ENCODE measurements at places on chromosomes 5 and 9.

- no peak for DNase-seq
These were observed 3.2 kb downstream of the DAB2IP start for GRCh38 chr9:121654499-121655140.

- DNase-seq = no peak
These were observed 138.1 kb upstream of the PIK3R1 start for GRCh38 chr5:68077349-68077894.

GRCh38 chr5:180799194-180799593 is 3.4 kb downstream of the MGAT1 start:
- DNase-seq = no peak

GRCh38 chr9:100375658-100376057 is 22.9 kb upstream of the TEX10 start:
- DNase-seq = no peak

DNA sequence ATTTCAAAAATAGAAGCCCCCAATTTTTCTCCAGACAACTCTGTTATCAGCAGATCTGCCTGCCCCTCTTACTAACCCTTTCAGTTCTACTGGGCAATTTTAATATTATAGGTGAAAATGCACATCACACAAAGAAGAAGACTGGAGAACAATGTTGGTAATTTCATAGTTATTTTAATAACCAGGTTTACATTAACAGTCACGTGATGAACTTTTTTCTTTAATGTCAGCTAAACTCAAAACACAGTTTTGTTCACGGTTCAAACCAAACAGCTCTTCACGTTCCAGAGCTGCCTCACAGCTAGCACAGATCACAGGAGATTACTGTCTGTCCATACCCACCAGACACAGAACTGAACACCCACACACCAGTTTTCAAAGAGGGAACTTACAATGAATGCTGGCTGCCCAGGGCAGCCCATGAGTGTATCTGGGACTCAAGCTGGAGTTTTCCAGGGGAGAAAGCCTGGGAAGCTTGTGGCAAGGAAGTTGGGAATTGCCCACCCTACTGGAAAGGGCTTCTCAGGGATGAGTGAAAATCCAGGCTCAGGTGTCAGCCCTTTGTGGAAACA is 119.1 kb downstream of the DPYSL3 start:
- no peak for DNase-seq

DNA sequence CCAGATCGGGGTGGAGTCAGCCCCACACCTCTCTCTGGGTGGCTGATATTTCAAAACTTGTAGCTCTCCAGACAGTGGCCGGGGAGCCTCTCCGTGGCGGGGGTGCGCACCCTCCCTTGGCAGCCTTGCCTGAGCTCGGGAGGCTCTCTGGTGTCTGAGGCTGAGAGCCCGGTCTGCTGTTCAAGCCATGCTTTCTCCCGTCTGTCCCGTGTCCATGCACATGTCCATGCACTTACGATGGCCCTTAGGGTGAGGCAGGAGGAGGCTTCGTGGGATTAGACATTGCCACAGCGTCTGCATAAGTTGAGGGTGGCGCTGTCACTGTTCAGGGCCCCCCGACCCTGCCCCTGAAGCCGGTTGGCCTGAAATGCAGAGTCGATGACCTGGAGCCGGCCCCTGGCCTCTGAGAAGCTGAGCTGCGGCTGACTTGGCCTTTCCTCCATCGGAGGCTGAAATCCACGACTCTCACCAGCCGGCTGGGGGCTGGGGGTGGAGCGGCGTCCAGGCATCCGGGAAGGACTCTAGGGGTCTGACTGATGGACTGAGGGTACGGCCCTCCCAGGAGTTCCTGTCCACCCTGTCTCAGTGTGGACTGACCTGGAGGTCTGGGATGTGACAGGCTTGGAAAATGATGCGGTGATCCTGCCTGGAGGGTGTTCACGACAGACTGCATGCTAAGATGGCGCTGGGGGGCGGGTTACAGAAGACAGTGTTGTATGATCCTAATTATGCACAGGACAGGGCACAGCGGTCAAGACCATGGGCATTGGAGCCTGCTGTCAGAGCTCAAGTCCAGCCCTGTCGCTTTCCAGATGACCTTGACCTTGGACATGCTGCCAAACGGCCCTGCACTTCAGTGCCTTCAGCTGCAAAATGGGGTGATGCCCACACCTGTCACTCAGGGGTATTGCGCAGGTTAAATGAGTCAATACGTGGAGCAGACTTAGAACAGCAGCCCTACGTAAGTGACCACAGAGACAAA is 18.3 kb upstream of the SLC2A6 start:
- no peak for DNase-seq

- DNase-seq = no peak
These were observed 122.3 kb downstream of the MTRR start for GRCh38 chr5:7991125-7991821.

- no peak for DNase-seq
These were observed 2.9 kb downstream of the STK10 start for GRCh38 chr5:172185096-172185461.

GRCh38 chr9:32832346-32832745 is 49.0 kb downstream of the TMEM215 start:
- DNase-seq = no peak

DNA sequence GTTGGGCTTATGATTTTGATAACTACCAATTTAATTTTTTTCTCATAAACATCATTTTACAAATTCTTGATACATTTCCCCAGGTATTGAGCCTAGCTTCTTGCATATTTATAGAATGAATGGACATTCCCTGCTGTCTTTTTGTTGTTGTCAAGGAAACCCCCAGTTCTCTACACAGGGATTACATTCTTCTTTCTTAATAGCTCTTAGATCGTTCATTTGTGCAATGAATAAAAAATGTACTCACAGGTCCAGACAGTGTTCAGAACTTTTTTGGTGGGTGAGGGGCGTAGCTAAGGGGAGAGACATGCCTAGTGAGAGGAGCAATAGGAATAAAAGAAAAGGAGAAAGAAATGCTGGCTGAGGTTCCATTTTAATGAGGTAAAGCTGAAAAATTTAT is 58.6 kb downstream of the VCAN start:
- no peak for DNase-seq

GRCh38 chr9:134591082-134591571 is 50.5 kb upstream of the COL5A1 start:
- DNase-seq = no peak

DNA sequence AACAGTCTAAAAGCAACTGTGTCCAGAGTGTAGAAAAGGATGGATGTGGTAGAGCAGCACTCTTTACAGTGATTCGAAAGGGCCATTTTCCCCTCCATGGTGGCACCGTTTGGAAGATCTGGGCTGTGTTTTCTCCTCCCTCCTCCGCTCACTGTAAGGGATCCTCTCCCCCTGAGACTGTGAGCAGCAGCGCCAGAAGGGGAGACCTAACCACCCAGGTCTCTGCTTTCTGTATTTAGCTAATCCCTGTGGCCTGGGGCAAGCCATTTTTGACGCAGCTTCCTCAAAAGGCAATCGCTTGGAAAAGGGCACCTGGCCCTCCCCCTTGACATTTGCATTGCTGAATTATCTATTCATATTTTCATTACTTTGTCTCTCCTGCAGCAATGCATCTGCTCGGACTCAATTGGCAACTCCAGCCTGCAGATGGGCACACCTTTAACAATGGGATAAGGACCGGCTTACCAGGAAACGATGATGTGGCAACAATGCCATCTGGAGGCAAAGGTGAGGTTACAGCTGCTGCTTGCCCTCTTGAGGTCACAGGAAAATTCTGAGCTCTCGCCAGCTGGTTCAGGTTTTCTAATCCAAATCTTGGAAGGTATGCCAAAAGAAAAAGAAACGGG is 244.3 kb upstream of the WWC1 start:
- DNase-seq = no peak

GRCh38 chr9:112063586-112063985 is 111.5 kb downstream of the SUSD1 start:
- no peak for DNase-seq

GRCh38 chr5:61455179-61456006 is 123.3 kb downstream of the ZSWIM6 start:
- DNase-seq = no peak

GRCh38 chr5:97127727-97128126 is 14.7 kb downstream of the LIX1 start:
- DNase-seq = no peak

- DNase-seq = no peak
These were observed 54.9 kb upstream of the ZSWIM6 start for GRCh38 chr5:61277190-61277589.

DNA sequence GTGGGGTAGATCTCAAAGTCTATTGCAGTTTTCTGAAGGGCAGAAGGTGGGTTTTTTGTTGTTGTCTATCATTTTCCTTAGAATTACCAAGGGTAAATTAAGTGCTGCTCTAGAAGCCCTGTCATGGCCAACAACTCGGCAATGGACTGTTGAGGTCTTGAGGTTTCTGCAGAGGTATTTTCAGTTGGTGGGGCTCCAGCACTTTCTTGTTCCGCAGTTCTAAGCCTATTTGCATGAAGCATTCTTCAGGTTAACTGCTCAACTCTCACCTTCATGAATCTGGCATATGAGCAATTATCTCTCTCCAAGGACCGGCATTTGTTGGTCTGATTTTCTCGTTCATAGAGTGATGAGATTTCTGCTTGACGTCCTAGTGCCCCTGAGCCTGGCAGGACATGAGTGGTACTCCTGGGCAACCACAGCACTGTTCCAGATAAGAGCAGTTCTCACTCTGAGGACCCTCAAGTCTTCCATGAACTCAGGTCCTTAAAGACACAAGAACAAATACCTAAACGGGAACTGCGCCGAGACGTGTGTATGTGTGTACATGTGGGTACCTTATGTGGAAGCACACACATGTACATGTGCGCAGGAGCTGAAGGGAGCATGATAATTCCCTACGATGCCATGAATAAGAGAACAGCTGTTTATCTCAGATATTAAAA is 544.5 kb downstream of the CSNK1G3 start:
- no peak for DNase-seq
